Breast epithelium (tissue), 4 donors: ENCODE measurements at places on chromosomes 3 and 15.
A peak's percentile ranks its signal among the peaks of the same experiment; 100 is the strongest.

DNA sequence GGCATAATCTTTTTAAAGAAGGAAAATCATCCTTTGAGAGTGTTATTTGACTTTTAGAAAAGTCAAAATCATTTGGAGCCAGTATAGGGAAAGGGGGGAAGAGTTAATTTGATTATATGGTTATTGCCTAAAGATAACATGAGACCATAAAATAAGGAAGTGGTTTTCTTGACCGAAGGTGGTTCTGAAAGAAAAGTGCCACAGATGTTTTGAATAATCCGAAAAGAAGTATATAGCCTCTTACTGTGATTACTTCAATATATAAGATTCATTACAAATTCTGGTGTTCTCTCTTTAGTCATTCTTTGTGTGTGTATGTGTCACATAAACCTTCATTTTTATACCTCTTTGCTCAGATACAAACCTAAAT, 1.1 kb downstream of the DNAJB11 start:
- no peak for DNase-seq

DNA sequence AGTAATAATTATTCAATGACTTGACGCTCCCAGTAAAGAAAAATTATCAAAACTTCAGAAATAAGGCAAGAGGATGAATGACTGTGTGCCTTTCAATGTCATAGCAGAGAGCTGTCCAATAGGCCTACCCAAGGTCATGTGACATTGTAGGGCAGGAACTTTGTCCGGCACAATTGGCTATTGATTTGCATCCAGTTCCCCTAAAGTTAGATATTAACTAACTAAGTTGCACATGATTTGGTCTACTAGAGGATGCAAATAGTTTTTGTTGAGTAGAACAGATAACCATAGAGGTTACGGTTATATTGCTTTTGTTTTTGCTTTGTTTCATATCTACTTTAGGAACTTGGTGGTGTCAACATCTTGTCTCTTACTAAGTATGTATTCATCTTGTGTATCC, 127.9 kb upstream of the PFN2 start:
- DNase-seq = no peak

- no peak for DNase-seq
These were observed 20.3 kb downstream of the SHOX2 start for GRCh38 chr3:158085931-158086330.

- DNase-seq = no peak
These were observed 509.3 kb downstream of the ROBO1 start for GRCh38 chr3:79258479-79258878.

DNA sequence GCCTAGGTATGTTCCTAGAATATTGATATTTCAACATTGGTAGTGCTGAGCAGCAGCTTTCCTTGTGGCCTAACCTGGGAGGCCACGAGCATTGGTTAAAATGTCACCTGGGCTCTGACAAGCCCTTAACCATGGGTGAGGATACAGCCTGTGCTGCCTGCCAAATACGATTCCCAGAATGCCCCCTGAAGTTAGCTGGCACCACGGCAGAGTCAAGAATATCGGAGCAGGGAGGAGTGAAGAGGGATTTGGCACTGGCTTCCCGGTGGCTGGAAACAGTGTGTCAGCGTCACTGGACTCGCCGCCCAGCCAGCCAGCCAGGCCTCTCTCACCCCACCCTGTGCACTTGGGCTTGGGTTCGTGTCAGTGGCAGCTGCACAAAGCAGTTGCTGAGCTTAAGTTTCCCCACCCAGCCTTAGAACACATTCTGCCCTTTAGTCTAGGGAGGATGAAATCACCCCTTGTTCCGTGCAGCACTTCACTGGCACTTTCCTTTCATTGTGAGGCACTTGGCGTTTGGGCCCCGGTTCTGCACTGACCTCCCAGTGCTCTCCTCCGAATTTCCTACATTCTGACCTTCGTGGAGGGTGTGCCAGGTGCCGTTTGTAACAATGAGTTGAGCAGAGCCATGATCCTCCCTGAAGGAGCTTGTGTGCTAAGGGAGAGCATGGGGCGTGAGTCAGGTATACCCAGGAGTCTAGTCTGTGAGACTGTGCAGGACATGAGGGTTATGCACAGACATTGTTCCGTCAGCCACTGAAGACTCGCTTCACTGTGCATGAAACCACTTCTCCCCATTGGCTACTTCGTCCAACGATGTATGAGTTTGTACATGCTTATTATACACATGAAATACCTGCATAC, 152.8 kb upstream of the BHLHE40 start:
- no peak for DNase-seq

- no peak for DNase-seq
These were observed 255.3 kb downstream of the RORA start for GRCh38 chr15:60973637-60974415.

DNA sequence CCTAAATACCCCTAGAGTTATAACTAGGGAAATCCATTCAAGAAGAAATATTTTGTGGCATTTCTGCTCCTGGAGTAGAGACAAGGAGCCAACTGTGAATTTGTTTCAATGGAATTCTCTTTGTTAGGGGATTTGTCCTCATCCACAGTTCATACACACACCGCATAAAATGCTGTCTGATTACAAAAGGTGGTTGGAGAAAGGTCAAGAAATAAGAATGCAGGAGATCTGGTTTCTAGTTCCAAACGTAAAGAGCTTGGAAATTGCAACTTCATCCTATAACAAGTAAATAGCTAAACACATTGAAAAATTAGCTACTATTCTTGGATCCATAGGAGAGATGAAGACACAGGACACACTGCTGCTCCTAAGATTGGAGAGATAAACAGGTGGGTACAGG, 66.3 kb upstream of the NEDD4 start:
- DNase-seq = no peak

DNA sequence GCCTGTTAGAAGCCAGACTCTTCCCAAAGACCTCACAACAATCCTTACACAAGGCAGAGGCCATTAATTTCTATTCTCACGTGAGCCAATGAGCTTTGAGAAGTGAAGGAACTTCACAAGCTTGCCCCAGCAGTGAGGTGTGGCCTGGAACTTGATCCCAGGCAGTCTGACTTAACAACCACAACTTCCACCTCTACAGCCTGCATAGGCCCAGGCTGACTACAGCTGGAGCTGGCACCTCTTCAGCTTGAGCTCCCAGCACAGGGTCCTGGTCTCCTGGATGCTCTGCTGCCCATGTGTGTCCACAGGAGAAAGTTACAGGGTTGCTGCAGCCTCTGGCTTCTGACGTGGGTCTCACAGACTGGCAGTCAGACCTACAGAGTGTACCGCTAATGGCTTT, 111.0 kb downstream of the ERC2 start:
- no peak for DNase-seq

- DNase-seq = no peak
These were observed 49.0 kb downstream of the SPSB4 start for GRCh38 chr3:141100112-141100511.

DNA sequence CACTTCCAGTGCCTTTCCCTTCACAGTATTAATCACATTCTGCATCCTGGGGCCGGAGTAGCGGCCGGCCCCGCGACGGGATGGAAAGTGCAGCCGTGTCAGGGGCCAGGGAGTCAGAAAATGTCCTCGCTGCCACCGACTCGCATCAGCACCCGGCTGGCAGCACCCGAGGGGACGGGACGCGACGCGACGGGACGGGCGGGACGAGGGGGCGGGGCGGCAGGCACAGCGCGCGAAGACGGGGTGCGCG, 353 bp downstream of the ATG3 start:
- DNase-seq = no peak

GRCh38 chr3:102400766-102401165, 34.0 kb upstream of the ZPLD1 start:
- no peak for DNase-seq

DNA sequence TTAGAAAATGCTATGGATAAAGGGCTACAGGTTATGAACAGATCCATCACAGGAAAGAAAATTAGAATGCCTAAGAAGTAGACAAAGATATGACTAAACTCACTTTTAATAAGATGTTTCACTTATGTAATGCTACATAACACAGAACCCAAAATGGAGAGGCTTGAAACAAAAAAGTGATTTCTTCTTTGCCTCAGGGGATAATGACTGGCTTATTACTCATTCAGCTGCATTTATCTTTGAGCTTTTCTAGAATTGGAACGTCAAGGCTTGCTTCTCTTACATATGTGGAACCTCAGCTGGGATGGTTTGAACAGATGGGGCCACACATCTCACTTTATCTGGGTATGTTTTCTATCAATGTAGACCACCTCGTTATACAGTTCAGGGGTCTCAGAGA, 120.6 kb upstream of the EPHA3 start:
- DNase-seq = no peak

DNA sequence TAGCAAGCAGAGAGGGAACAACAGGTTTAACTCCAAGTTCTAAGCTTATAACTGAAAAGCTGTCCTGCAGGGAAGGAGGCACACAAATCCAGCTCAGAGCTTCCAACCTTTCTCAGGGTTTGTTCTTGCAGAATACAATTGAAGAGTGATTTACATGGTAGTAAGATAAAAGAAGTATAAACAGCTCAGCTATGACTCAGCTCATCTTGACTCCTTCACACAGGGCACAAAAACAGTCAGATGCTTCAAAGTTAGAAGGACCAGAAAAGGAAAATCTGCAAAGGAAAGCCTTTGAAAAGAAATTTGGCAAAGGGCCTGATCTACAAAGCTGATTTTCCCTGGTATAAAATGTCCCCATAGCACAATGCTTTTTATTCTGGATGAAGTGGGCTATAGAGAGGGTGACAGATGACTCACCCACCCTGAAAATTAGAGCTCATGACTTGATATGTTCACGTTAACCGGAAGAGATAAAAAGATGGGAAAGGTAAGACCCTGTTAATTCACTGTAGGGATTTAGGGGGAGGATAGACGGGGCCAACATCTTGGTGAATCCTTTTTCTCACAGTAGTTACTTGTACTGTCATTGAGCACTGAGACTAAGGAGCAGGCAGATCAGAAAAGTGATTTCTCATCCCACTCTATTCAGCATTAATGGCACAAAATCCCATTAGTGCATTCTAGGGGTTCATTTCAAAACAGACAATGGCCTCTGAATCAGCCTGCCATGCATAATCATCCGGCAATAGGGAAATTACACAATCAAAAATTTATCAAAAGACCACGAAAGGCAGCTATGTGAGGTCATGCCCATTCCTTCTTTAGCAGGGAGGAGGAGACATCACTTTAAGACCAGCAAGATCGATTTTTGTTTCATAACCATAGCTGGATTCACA, 143.5 kb downstream of the GAP43 start:
- DNase-seq = no peak

- no peak for DNase-seq
These were observed 73.1 kb downstream of the RORA start for GRCh38 chr15:61155741-61156700.

DNA sequence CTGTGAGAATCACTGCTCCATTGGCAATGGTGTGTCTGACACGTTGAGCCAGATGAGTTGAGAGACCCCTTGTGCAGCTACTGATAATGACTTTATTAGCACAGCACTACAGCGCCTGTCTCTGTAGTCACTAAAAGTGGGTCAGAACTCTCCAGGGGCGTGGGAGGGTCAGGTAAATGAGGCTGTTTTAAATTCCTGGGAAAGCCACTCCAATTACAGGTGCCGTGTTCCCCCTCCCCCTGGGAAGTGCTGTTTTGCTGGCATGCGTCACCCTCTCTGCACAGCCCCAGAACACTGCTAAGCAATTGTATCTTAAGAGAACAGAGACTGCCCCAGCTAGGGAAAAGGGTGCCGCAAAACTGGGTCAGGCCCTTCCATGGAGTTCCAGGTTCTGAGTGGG, 21.5 kb upstream of the CPNE9 start:
- no peak for DNase-seq

GRCh38 chr3:146498002-146498736, 28.8 kb upstream of the PLSCR2 start:
- DNase-seq = no peak

- DNase-seq = no peak
These were observed 123.7 kb upstream of the SPRED1 start for GRCh38 chr15:38128921-38129320.

- DNase-seq = no peak
These were observed 7.1 kb downstream of the COL8A1 start for GRCh38 chr3:99645277-99646106.

DNA sequence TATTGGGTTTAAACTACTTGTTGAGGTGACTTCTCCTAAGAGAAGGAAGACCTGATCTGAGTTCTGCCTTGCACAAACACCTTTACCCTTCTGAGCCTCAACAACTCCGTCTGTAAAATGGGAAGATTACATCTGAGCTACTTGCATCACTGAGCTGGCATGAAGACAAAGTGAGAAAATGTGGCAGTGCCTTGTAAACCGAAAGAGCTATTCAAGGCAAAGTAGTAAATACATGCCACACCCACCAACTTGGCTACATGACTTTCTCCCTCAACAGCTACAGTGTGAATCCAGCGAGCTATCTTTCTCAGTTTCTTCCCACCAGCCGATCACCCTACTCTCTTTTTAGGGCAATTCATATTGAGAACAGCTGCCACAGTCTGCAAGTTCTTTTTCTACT, 148.3 kb downstream of the FOXB1 start:
- DNase-seq = no peak

DNA sequence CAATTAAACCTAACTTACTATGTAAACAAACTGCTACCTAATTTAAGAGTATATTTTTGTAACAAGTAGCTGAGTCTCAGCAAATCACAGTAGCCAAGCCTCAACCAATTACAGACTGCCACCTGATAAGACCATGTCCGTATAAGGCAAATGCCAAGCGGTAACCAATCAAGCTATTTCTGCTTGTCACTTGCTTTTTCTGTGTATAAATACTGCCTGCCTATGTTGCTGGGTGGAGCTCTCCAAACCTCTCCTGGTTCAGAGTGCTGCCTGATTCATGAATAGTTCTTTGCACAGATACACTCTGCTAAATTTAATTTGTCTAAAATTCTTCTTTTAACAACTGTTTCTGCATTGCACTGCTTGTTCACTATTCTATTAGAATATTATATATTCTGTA, 42.6 kb downstream of the ZNF148 start:
- DNase-seq = no peak

GRCh38 chr15:94174399-94174802, 57.0 kb upstream of the MCTP2 start:
- no peak for DNase-seq

DNA sequence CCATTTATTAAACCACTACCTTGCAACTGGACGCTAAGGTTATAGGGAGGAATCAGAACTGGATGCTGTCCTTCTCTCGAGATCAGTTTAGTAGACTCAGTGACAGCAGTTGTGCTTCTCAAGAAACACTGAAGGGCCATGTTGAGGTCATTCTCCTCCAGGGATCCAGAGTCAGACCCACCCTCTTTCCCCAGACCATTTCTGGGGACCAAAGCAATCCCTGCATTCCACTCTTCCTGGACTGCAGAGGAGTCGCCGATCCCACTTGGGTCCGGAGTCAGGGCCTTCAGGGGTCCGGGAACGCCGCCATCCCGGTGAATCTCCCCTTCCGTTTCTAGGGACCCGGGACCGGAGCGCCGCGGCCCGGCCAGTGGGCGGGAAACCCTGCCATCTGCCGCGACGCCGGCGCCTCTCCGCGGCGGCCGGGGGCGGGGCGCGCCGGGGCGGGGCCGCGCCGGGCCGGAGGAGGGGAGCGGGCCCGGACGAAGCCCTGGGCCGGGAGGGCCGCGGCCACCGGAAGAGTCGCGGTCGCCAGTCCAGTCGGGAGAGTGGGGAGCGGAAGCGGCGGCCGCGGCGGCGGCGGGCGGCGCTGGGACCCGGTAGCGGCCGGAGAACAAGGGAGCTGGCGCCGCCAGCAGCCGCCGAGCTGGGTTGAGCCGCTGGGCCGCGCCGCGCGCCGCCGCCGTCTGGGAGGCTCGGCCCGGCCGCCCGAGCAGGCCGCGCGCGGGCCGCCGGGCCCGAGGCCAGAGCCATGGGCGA, at the start of gene DVL3:
DVL3 (plus strand) TSS at position 493 of the 759 bp plus-strand sequence; CDS start at position 752, 259 bp downstream.
- peak; percentile 37 for DNase-seq

GRCh38 chr3:114624571-114625181, 330.8 kb downstream of the TIGIT start:
- peak; percentile 71 for DNase-seq

- DNase-seq = no peak
These were observed 769.5 kb downstream of the TUSC7 start for GRCh38 chr3:117479095-117479494.

GRCh38 chr3:112894258-112894657, 47.6 kb upstream of the CD200R1L start:
- DNase-seq = no peak
